Pulmonary artery endothelial cell (primary cell): ENCODE measurements at places on chromosomes 13 and 19. TPM values are rescaled to one million over a fixed set of nuclear protein-coding genes. Genes with fewer than 3 reads are reported as not detected.
A peak's percentile ranks its signal among the peaks of the same experiment; 100 is the strongest.

DNA sequence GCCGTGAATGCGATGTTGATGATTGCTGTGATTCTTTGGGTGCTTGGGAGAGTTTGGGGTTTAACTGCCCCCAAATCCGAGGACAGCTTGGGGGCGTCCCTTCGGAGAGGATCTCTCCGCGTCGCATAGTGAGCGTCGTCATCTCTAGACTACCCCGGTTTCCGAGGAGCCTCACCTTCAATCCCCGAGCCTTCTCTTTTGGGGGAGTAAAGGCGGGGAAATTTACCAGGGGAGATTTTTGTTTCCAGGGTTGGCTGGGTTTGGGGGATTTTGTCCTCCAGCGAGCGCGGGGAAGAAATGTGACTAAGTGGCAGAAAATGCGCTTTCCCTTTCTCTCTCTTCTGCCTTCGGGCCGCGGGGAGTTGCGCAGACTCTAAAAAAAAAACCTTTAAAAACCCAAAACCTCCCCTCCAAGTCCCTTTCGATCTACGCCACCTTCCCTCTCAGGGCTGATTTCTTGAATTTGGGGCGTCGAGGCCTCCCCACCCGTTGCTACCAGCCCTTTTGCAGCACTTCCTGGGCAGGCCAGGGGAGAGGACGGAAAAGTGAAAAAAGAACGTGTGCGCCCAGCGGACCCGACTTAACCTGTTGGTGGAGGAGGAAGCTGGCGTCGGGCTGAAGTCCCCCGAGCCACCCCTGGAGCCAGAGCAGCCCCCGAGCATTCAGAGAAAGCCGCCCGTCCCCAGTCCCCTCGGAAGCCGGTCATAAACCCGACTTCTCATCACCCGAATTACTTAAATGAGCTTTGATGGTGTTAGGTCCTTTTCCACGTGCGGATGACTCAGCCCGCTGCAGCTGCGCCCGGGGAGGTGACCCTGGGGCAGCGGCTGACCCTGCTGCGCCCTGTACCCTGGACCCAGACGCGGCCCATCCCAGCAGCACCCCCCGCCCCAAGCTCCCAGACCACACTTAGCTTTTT is 17.7 kb downstream of the NFIX start:
- no peak for DNase-seq

- DNase-seq = no peak
Observed at GRCh38 chr13:55660851-55661250, 1479.9 kb upstream of the PRR20A start.

DNA sequence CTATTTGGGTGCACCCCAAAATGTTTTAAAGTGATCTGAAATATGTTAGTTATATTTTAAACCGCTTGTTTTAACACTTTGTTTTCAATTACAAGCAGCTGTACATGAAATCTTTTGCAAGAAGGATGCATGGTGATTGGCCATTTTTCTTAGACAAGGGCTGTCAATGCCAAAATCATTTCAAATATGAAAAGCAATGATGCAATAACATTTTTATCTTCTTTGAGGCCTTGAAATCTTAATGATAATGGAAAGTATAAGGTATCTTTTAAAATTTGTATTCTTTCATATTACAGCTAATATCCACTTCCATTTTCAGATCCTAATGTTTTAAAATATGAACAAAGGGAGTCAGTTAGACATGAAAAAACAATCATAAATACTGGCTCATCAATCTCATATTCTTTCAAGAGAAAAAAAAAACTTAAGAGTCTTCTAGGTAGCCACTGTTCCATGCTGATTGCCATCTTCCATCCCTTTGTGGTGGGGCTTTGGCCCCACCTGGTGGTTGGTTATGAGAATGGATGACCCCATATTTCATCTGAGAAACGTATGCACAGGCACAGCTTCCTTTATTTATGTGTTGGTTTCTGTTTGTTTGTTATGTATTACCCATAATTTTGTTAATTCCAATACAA is 330.3 kb upstream of the MIR17HG start:
- DNase-seq = no peak

GRCh38 chr19:435056-435706 is 25.7 kb downstream of the SHC2 start:
- DNase-seq = no peak

DNA sequence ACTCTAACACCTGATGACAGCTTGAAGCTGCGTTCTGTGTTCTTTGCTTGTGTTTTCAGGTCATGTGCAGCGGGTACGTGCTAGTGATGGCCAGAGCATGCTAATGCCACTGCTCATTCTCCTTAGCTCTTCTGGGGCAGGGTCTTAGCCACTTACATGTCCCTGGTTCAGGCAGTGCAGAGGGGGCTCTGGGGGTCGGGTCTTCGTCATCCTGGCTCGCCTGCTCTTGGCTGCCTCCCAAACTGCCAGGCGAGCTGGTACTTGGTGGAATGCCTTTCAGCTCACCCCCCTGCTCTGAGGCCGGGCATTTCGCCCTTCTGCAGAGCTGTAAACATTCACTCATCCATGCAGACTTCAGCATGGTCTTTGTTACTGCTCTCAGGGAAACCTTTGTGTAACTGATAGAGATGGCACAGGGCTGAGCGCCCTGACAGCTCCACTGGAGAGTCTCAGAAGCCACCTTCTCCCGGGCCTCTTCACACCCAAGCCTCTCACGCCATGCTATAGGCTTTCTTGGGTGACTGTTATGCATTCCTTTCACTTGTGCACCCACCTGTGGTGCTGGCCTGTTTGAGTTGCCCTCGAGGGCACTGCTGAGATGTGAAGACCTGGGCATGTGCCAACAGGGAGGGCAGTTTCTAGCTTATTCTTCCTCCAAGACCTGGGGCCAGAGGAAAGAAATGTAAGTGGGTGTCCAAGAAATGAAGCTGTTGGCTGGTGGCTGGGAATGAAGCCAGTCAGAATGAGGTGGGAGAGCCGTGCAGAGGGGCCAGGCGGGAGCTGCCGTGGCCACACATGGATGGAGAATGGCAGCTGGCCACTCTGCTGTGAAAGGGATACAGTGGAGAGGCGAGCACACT is 24.4 kb downstream of the FAM124A start:
- no peak for DNase-seq

DNA sequence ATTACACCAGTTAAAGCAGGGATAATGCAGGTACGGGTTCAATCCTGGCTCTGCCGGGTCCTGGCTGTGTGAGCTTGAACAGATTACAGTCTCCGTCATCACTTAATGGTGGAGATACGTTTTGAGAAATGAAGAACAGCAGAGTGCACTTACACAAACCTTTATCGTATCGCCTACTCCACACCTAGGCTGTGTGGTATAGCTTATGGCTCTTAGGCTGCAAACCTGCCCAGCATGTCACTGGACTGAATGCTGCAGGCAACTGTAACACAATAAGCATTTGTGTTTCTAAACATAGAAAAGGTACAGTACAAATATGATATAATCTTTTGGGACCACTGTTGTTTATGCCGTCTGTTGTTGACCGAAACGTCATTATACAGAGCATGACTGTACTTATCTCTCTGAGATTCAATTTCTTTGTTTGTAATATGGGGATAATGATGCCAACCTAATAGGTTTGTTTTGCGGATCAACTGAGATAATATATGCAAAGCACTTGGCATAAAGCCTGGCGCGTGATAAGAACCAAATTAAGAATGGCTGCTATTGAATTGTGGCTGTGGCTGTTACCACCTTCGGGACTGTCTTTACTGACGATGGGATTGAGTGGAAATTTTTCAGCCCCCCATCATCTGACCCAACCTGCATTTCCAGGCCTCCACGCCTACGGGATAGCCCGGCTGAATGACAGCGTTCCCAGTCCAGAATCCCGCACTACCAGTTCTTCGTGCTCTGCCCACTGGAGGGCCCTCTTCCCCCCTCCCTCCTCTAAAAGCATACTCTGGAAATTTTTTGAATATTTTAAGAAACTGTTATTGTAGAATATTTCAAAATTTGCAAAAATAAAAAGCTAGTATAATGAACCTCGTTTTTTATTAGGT is 11.2 kb downstream of the KRTDAP start:
- no peak for DNase-seq

- DNase-seq = peak; percentile 22
Observed at GRCh38 chr13:35393886-35394285, 82.6 kb downstream of the MAB21L1 start.

DNA sequence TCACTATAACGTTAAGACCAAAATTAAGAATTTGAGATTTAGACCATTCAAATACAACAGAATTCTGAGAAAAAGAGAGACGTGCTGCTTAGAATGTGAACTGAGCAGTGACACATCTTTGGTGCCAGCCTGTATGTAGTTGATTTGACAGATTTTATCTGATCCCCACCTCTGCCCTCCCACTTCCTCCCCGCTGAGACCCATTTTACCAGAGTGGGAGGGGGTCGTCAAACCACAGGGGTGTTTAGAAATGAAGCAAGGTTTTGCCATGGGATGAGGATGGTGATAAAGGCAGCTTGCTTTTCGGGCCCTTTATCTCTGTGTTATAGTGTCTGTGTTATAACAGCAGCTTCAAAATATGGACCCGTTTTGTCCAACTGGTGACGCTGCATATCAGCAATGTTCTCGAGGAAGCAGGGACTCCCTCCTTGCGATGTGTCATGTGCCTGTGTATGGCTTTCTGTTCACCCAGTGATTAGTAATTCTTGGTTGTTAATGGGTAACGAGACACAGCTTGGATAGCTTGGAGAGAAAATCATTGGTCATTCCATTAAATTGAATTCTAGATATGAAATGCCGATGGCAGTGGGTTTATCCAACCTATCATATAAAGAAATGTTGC is 125.0 kb downstream of the HS6ST3 start:
- no peak for DNase-seq

GRCh38 chr13:67258482-67258881 is 28.3 kb upstream of the PCDH9 start:
- DNase-seq = no peak

DNA sequence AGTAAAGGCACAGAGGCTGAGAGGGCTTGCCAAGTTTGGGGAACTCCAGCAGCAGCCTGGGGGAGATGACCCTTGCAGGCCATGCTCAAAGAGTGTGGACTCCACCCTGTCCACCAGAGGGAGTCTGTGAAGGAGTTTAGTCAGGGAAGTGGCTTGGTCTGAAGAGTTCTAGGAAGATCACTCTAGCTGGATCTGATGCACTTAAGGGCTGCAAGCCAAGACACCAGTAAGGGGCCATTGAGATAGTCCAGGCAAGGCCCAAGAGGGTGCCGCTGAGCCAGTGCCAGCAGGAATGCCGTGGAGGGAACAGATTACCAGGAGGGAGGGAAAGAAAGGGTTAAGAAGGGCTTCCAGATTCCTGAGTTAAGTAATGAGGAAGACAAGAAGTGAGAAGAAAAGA is 68.7 kb downstream of the ZAR1L start:
- DNase-seq = peak; percentile 65

ERICH6B gene
- total RNA-seq = not detected in 2 replicates

SERPINE3 gene
- not detected in 2 replicates for total RNA-seq

ANGPTL8 gene
- total RNA-seq = not detected in 2 replicates

LGALS4 gene
- not detected in 2 replicates for total RNA-seq

CNN1 gene
- total RNA-seq = 0.07 and 0.35 TPM in 2 replicates

CD37 gene
- total RNA-seq = not detected in 2 replicates

ADAMTS10 gene
- total RNA-seq = 2.0 and 2.7 TPM in 2 replicates

MYO1F gene
- total RNA-seq = 0.13 and 0.25 TPM in 2 replicates

ZNF285 gene
- total RNA-seq = 3.9 and 4.5 TPM in 2 replicates

AMER2 gene
- total RNA-seq = not detected in 2 replicates

ZNF331 gene
- 4.1 and 8.5 TPM in 2 replicates for total RNA-seq

KLF2 gene
- 6.0 and 7.9 TPM in 2 replicates for total RNA-seq

ATP4B gene
- 0.07 and 0.13 TPM in 2 replicates for total RNA-seq
